ENCODE measurements at places on chromosomes 2 and 18. TPM values are rescaled to one million over a fixed set of nuclear protein-coding genes. Genes with fewer than 3 reads are reported as not detected.

- H3K4me3 ChIP-seq = no peak within 1 kb of the TSS
- H3K4me1 ChIP-seq = no peaks in the 10 kb centered on the region
- DNase-seq = no peak
- no peak within 1 kb of the TSS for H3K27ac ChIP-seq
Observed at GRCh38 chr18:54958704-54959625, at the start of gene CCDC68. Gene CCDC68, minus strand, starts transcription at chr18:54959461. Its CDS starts 16,670 bp downstream, at chr18:54942791.

DNA sequence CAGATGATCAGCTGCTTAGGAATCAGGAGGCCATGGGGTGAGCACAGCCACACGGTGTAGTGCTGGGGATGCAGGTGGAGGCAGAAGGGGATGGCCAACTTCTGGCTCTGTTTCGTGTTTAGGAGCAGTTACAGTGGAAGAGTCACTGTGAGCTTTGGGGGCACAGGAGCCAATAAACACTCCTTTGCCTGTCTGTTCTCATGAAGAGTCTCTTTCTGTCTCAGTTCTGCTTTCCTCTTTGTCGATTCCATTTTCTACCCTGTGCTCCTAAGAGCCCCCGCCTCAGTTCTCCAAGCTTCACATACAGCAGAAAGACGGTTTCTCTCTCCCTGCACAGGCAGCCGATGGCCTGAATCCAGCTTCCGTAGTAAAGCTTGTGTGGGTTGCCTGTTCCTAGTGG is 21.0 kb upstream of the RRM2 start:
- no peaks in the 10 kb centered on the region for H3K4me1 ChIP-seq
- no peak overlapping the region for H3K4me3 ChIP-seq
- H3K36me3 ChIP-seq = no peaks in the 10 kb centered on the region
- no peak overlapping the region for H3K27ac ChIP-seq
- no peaks in the 10 kb centered on the region for H3K27me3 ChIP-seq

The DOK6 gene
- total RNA-seq = not detected

The ZFP36L2 gene
- total RNA-seq = 874 TPM
